Forelimb muscle (tissue), 1 donor: ENCODE measurements at places on chromosomes 6 and 20.

GRCh38 chr6:165245701-165246100 is 63.7 kb downstream of the C6orf118 start:
- DNase-seq = no peak

GRCh38 chr6:87982134-87982533 is 65.5 kb upstream of the SPACA1 start:
- DNase-seq = no peak

GRCh38 chr6:10395171-10395703 is 19.6 kb downstream of the TFAP2A start:
- DNase-seq = no peak

DNA sequence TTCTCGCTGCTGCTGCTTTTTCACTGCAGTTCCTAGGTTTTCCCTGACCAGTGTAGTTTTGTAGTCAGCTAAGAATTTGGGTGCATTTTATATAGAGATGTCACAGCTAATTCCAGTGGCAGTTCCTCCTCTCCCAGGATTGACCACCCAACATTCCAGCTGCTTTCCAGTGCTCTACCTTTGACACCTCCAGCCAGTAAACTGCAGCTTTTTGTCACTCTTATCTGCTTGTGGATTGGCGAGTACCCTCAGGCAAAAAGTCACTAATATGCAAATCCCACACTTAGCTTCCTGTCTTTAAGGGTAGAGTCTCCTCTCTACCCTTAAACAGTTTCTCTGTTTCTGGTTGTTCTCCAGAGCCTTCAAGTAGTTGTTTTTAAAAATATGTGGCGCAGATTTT is 146.9 kb upstream of the KCNG1 start:
- DNase-seq = no peak

DNA sequence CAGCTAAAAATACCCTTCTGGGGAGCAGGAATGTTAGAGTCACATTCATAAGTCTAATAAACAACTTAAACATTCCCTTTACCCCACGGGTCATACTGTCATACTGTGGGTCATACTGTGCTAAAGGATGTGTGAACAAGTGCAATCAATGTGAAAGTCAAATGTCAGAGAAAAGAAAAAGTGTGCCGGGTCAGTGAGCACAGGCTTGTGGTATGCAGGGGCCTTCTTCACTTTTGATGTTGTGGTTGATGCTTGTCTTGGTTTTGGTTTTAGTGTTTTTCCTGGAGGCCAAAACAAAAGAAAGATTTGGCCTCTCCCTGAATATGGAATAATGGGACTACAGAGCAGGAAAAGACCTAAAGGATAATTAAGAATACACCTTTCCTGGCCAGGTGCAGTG is 267.9 kb upstream of the PLN start:
- no peak for DNase-seq

DNA sequence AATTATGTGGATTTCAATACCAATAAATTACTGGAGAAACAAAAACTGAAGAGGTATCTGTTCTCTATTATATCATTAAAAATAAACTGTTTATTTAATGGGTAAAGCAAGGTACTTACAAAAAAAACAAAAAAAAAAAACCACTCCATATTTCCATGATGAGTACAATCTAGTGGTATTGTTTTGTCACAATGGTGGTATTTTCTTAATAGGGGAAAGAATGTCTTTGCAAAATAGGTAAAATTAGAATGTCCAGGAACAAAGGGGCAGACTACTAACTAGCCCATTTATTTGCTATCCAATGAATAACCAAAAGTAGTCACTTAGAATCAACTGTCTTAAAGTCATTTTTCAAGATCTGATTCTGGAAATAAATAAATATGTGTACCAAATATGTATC is 92.0 kb downstream of the ARHGAP18 start:
- no peak for DNase-seq
